ENCODE measurements at places on chromosomes 16 and 17.

GRCh38 chr16:54694651-54695050 lies 236.0 kb upstream of the IRX5 start:
- ATAC-seq: no peak

DNA sequence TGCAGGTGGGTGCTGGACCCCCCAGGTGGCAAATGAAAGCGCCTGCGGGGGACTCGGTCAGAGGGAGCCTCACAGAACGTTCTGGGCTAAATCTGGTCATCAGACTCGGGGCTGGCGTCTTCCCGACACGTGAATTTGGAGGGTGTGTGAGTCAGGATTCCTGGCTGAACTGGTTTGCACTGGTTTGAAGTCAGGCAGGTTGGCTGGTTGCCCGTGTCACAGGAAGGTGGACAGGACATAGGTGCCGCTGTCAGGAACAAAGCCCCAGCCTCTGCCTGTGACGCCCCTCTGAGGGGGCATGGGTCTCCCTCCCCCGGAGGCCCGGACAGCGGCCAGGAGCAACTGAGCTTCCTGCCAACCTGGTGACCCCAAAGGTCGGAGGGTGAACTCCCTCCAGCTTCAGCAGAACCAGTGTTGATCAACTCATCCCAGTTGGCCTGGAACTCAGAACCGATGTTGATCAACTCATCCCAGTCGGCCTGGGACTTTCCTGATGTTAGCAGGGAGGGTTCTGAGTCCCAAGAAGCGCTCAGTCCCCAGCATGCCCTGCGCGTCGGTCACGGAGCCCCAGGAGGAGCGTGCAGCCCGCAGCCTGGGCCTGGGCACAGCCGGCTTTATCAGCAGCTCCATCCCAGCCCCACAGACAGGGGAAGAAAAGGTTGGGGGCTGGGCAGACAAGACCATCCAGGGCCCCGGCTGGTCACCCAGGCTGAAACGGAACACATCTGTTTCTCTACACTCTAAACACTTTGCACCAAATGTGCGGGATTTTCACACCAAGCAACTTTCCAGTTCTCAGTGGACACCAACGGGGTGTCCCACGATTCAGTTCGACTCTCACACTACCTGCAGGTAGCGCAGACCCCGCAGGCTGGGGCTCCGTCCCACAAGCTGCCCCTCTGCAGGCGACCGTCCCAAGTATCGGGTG lies 14.4 kb upstream of the METRNL start:
- no peak for ATAC-seq

DNA sequence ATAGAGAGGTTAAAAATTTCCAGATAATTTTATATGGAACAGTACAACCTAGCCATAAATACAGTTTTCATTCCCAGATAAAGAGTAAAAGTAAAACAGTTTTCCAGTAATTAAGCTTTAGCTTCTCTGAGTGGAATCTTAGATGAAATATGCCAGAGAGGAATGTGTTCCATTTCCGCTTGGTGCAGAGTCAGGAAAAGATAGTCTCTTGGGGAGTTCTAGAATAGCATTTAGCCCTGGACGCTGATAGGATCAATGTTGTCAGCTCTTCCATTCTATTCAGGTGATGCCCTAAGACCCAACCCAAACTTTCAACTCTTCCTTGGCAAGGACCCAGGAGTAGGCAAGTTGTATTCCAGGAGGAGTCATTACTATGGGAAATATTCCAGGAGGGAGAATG lies 30.9 kb upstream of the ABCA3 start:
- peak; percentile 25 for ATAC-seq

- peak; percentile 63 for ATAC-seq
These were observed 9.9 kb downstream of the CMTM2 start for GRCh38 chr16:66588981-66589713.

DNA sequence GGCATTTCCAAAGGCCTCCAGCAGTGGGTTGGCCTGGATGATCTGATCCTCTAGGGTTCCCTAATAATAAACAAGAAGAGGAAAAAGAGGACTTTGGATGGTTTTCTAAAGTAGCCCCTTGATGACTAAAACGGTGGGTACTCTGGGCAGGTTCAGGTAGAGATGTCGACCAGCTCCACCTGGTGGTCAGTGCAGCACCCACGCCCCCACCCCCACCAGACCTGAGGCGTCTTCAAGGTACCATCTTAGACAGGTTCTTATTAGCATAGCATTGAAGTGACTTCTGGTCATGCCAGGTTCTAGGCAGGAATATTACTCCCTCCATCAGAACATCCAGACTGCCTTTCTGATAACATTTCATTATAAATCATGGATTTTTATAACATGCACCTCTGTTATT lies 15.0 kb downstream of the MYH13 start:
- ATAC-seq: no peak

- no peak for ATAC-seq
These were observed 44.4 kb downstream of the AKAP10 start for GRCh38 chr17:19933221-19933620.

DNA sequence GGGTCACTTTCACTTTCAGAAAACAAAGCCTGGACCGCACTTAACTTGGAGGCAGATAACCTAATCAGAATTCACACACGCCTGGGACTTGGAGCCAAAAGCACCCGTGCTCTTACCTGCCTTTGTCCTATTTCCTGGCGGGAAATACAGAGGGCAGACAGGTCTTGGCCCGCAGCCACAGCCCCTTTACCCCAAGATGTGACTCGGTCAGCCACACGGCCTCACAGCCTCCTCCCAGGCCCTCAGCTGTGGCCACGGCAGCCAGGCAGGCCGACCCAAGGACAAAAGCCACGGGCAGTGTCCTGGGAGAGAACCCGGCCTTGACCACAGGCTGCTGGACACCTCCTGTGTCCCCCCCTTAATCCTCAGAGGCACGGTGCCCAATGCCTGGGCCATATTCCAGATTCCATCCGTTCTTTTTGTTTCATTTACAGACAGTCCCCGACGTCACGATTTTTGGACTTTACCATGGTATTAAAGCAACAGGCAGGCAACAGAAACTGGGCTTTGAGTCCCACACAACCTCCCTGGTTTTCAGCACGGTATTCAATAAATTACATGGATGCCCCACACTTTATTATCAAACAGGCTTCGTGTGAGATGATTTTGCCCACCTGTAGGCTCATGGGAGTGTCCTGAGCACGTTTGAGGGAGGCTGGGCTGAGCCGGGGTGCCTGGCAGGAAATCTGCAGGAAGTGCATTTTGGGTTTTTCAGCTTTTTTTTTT lies 30.1 kb upstream of the GAA start:
- ATAC-seq: peak; percentile 82

DNA sequence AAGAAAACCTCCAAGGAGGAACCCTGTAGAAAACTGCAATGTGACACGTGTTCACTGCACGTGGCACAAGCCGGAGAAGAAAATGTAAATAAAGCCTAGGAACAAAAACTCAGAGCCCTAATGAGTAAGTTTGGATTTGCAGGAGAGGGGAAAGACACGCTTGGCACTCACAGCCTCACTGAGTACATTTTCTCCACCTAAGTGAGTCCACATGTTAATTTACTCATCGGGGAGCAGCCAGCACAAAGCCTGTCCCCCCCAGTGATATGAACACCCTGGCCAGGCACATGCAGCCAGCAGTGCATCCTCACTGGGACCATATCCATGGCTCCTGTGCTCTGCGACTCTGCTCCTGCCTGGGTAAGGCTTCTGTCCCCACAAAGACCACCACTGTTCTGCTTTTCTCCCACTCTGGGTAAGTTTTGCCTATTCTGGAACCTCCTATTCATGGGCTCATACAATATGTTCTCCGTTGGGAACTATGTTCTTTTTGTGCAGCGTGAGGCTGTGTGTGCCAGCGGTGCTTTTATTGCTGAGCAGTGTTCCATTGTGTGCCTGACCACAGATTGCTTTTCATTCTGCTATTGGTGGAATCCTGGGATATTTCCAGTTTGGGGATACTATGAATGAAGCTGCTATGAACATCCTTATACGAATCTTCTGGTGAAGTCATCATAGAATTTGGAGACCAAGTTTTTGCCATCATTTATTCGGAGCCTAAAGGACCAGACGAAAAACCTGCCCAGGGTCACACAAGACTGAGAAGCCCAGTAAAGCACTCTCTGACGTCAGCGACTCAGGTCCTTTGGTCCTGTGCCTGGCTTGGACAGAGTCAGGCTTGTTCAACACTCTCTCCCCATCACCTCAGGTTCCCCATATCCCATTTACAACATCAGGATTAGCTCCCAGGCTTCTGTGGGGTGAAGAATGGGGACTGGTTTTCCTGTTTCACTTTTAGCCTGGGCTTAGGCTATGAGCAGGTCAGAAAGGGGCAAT lies 53.3 kb downstream of the RNF112 start:
- ATAC-seq: peak; percentile 54

DNA sequence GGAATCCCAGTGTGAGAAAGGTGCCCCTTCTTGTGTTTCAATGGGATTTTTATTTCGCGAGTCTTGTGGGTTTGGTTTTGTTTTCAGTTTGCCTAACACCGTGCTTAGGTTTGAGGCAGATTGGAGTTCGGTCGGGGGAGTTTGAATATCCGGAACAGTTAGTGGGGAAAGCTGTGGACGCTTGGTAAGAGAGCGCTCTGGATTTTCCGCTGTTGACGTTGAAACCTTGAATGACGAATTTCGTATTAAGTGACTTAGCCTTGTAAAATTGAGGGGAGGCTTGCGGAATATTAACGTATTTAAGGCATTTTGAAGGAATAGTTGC lies 567 bp downstream of the UBB start:
- no peak for ATAC-seq

DNA sequence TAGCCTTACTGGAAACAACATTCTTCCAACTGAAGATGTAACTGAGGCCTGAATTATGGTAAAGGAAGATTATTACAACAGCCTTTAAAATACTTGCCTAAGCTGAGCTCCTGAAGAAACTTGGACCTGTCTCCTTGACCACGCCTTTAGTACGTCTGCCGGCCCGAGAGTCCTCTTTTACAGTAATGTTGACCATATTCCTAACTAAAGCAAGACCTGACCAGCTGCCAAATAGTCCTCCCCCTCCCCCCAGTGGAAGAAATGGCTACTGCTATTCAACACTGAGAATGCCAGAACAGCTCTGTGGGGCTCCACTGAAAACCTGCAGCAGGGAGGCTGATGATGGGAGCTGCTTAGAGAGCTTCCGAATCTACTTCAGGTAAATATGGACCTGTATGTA lies 12.6 kb upstream of the FOXJ1 start:
- no peak for ATAC-seq

DNA sequence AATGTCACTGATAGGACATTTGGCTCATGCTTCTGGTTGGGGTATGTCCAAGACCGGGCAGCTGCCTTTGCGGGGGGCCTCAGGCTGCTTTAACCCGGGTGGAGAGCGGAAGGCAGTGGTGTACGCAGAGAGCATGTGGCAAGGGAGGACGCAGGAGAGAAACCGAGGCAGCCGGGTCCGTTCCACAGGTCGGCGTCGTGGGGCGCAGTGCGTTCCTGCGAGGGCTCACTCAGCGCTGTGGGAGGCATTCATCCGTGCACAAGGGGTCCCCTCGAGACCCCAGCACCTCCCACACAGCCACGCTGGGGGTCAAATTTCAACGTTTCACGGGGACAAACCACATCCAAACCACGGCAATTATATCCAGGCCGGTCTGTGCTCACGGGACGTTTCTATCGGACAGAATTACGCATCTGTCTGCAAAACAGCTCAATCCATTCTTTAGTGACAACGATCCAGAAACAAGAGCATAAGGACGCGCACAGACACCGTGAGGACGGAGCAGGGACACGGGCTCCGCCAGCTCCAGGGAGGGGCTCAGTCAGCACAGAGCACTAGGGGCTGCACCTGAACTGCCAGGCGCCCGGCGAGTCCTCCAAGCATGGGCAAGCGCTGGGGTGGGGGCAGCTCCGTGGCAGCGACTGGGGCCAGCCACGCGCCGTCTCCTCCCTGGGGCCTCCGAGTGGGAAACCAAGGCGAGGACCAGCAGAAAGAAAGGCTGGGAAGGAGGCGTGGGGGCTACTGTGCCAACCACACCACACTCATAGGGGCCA lies 108.4 kb upstream of the METRNL start:
- no peak for ATAC-seq

GRCh38 chr16:51290442-51291285 lies 139.6 kb upstream of the SALL1 start:
- ATAC-seq: no peak

DNA sequence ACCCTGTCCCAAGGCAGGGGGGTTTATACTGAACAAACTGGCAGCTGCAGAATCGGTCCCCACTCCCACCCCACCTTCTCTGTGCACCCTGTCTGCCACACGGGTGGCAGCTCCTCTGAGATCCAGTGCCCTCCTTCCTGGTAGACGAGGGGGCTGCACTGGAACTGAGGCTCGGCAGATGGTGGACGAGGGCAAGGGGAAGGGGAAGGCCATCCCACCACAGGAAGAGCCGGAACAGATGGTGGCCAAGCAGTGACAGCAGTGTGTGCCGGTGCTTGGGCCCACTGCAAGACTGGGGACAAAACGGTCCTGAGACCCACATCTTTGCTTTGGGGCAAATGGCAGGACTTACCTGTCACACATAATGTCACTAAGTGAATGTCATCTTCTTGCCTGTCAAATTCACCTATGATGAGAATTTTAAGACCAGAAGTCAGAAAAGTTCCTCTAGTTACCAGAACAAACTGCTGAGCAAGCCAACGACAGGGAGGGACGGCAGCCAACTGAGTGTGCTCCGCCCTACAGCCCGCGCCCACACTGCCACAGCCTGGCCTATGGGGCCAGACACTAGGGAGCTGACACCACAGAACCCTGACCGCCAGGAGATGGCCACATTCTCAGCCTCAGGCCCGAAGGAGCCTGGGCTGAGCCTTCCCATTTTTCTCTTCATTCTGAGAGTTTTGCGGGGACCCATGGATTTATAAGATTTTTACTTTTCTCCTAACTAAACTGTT lies 14.4 kb downstream of the NTAN1 start:
- ATAC-seq: peak; percentile 98

DNA sequence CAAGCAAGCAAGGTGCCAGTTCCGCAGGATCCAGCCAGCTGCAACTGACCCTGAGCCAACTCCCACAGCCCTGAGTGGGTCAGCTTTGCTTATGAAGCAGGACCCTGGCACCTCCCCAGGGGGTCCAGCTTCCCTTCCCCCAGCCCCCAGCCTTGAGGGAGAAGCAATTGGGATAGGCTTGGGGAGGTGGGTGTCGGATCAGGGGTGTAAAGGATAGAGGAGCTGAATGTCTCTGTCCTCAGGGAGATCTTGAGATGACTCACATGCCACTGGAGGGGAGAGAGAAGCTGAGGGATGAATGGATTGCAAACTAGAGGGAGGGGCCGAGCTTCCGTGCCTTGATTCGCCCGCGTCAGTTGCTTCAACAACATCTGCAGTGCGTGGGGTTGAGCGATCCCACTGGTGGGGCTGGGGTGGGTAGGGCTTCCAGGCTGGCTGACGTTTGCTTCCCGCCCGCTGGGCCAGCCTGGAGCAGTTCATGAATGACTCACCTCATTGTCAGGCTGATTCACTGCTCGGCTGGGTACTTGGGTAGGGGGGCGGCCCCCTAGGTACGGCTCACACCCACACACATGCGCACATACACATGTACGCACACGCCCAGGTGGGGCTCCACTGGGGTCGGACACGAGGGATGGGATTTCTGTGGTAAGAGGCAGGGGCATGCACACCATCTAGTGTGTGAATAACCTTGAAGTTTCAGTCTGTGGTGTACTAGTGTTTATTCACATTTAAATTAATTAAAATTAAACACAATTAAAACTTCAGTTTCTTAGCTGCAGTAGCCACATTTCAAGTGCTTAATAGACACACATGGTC lies 3.6 kb upstream of the HROB start:
- peak; percentile 94 for ATAC-seq
